Right renal cortex interstitium (tissue), 3 donors: ENCODE measurements at places on chromosomes 16 and 17.

- no peak for DNase-seq
These were observed 12.4 kb downstream of the COIL start for GRCh38 chr17:56948491-56948890.

DNA sequence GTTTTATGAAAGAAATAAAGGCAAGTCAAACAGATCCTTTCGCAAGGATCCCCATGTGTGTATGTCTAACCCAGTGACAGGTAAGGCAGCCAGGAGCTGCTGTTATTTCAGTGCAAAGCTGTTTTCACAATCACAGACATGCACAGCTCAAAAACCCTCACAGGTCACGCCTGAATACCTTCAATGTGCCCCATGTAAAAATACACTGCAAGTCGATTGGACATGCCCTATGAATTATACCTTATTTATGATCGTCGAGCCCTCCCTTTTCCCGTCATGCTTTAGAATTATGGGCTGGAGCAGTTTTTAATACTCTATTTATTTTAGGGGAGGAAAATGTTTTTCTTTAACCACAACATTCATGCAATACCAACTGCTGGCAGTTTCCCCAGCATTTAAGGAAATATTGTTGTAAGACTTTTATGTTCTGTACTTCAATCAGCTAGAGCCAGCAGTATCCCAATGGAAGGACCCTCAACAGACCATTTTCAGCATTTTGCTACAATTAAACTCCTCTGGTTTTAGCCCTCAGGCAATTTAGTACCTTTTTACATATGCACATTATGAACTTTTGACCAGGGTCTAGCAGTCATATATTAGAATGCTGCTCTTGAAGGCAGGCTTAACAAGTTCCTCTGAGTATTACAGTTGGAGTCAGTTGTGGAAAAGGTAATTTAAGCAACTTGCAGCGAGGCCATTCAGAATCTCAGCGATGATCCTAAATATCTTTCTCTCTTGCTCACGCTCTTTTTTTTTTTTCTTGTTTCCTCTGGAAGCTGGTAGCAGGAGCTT lies 362.2 kb downstream of the WWOX start:
- no peak for DNase-seq

DNA sequence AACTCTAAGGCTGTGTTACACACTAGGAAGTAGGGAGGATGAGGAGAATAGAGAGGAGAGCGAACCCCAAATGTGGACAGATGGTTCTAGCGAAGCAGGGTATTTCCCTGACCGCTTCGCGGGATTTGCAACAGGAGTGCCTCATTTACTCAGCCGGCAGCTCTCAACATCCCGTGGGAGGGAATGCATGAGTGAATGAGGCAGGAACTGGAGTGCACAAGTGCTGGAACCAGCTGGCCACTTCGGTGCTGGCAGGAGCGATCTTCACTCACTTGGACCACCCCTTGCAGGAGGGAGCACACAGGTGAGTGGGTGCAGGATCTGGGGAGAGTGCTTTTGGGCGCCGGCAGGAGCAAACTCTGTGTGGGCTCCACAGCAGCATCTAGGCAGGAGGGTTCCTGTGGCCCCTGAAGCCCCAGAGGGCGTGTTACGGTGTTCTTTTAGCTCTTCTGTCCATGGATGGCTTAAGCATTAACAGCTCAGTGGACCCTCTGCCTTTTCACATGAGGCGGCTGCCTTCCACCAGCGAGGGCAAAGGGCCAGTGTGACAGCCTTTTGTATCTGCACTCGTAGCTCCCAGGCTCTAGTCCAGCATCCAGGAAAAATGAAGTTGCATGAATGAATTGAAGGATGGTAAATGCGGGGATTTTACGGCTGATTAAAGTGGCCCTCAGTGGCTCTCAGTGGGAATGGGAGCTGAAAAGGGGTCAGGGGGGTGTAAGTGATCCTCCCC lies 17.4 kb upstream of the ZNHIT3 start:
- DNase-seq: no peak

- DNase-seq: no peak
These were observed 25.6 kb upstream of the MRPS23 start for GRCh38 chr17:57875290-57876022.

DNA sequence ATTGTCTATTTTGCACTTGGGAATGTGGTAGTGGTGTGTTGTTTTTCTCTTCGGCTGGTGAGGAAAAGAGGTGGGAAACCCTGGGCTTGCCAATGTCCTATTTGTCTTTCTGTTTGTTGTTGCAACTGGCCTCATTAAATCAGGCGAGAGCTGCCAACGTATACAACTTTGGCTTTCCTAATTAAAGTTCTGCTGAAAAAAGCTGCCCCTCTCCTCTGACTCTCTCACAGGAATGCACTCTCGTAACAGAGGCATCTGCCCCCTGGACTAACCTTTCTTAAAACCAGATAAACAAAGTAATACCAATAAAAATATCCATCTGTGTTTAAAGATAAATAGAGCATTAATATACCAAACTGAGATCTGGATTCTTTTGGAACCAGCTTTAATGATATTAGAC lies 7.8 kb downstream of the CDRT15 start:
- no peak for DNase-seq

DNA sequence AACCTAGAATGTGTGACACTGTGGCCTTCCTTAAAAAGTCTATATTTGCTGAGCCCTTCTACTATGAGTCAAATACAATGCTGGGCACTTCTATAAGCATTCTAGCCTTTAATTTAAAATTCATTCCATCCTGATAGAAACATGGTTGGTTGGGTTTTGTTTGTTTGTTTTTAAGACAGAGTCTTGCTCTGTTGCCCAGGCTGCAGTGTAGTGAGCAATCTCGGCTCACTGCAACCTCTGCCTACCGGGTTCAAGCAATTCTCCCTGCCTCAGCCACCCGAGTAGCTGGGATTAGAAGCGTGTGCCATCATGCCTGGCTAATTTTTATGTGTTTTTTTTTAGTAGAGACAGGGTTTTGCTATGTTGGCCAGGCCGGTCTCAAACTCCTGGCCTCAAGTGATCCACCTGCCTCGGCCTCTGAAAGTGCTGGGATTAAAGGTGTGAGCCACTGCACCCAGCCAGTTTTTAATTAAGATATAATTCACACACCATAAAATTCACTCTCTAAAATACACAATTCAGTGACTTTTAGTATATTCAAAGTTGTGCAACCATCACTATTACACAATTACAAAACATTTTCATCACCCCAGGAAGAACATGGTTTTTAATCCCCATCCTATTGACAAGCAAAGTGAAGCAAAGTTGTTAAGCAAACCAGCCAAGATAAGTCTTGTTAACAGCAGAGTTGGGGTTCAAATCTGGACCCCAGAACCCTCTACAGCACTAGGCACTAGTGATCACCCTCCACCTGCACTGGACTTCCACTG lies 42.8 kb downstream of the CMTM4 start:
- no peak for DNase-seq

DNA sequence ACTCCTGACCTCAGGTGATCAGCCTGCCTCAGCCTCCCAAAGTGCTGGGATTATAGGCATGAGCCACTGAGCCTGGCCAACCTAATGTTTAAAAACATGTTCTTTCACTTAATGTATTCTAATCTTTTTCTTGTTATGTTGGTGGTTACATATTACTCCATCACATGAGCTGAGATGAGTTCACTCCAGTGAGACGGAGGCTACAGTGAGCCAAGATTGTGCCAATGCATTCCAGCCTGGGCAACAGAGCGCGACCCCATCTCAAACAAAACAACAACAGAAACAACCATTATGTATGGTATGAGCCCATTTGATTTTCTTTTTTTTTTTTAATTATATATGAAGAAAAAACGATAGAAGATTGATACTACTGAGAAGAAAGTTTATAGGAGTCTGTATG lies 39.6 kb downstream of the SLC39A11 start:
- DNase-seq: no peak

DNA sequence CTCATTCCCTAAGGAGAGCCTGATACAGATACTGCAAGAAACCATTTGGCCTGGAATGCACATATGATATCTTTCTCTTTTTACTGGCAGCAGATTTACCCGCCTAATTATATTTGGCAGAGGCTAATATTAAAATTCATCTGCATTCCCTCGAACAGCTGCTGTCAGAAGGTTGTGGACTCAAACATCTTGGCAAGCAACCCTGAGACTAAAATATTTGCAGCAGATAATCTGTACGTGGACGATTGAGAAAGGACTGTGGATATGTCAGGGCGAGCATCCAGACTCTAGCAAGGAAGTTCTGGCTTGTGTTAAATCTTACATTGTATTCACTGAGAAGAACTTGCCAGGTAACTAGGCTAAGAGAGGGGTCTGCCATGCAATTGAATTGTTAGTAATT lies 65.2 kb downstream of the SNX20 start:
- DNase-seq: no peak

DNA sequence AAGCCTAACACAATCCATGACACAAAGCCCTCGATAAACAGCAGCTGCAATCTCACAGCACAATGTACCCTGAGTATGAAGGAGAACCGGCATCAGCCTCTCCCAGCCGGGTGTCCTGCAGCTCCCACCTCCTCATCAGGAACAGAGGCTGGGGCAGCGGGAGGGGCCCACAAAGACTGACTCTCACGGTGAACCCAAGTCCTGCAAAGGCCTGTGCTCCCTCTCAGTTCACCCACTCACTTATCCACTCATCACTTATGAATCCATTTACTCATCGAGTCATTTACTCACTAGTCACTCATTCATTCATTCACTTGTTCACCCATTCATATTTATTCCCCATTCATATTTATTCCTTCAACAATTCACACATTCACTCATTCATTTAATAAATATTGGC lies 11.6 kb downstream of the ZNF423 start:
- DNase-seq: no peak

DNA sequence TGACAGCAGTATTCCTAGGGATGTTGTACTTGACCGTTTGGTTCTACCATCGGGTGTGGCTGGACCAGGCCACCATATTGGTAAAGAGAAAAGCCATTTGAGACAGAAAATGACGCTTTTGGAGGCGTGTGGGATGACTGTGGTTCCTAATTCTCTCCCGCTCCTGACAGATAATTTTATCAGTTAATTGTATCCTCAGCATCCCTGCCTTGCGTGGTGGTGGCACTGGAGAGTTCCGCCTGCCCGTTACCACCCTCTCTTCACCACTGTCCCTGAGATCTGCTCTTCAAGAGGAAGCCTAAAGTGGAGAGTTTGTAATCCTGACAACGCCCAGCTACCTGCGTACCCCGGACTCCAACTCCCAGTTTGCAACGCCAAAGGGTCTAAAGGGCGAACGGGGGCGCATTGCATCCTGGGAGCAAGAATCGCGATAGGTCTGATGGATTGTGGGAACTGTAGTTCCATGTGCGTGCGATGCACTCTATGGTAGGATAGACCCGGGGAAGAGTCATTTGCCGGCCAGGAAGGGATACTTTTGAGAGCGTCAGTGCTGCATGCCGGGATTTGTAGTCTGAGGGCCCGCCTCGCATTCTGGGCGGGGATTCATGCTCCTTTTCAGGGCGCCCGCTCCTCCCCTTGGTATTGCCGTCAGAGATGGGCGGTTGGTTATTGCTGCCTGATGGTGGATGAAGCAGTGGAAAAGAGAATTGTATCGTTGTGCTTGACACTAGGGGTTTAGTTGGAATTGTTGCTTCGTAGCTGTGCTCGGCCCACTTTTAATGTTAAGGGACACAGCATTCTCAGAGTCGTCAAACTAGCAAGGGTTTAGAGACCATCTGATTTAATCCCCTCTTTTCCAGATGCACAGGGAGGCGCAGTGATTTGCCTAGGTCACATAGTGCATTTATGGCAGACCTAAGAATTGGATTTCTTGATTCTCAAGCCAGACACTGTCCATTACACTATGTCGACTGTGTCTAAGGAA lies 965 bp upstream of the PHF12 start:
- peak; percentile 97 for DNase-seq

- DNase-seq: no peak
These were observed 69.6 kb downstream of the MARF1 start for GRCh38 chr16:15573274-15573895.

GRCh38 chr17:37512442-37513068 lies 22.9 kb downstream of the DUSP14 start:
- no peak for DNase-seq

DNA sequence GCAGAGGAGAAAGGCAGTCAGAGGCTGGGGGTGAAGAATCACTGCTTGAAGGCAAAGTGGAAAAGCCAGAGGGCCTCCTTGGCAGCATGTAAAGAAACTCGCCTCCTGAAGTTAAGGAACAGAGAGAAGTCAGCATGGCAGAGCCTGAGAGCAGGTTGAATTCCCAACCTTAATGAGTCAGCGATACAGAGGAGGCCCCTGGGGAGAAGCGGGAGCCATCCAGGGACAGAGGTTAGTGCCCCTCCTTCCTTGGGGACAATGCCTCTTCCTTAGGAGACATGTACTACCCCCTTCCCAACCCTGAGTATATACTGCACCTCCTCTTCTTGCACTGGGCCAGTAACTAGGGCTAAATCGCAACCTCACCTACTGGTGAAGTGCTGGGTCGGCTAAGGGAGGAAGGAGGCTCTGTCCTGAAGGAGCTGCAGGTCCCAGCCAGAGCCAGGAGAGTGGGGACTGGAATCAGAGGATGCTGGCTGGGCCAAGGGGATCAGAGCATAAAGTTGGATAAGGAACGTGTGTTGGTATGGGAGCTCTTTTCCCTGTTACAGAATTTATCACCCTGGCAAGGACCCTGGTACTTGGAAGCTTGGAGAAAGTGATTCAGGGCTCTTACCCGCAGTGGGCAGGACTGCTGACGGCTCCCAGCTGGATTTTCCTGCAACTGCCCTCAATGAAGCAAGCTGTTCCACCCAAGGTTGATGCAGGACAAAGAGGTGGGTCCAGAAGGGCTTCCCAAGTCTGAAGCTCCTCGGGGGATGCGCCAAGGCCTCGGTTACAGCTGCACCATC lies 5.4 kb upstream of the AANAT start:
- DNase-seq: no peak

DNA sequence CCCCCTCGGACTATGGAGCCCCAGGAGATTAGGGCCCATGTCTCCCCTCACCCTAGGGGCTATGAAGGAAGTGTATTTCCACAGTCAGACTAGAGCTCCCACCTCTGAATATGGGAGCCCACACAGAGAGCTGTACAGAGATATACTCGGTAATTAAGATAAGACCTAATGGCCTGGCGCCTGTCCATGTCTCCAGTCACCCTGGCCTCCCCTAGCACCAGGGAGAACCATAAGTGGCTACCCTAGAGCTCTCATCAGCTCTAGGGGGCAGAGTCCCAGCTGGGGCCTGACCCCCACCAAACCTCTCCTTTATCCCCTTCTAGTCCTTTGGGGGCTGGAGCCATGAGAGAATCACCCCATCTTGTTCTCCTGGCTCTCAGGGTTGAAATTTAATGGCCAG lies 2.4 kb downstream of the TMEM101 start:
- no peak for DNase-seq

DNA sequence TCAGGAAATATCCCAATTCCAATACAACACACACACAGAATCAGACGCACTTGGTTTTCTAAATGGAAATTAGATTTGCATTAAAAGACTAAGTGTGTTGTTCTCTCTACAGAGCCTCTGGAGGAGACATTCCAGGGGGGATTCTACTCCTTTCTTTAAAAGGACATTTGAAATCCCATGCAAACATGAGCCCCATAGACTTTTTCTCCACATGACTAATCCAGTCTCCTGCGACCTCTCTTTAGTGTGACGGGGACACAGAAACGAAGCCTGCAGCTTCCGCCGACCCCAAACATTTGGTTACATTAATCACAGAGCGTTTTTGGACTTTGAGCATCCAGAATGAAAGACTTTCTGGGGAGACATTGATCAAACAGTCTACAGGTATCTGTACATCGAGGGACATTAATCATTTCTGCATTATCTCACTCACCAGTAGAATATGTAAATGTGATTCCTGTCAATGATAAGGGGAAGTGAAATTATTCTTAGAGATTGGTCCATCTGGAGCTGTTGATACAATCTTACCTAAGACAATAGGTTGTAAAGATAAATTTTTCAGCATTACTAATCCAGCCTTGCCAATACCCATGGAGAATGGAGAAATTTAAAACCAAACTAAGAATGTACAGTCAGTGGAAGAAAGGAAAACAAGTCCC lies 103.4 kb upstream of the IRX3 start:
- DNase-seq: no peak
